ENCODE measurements at places on chromosomes 3 and 15.

DNA sequence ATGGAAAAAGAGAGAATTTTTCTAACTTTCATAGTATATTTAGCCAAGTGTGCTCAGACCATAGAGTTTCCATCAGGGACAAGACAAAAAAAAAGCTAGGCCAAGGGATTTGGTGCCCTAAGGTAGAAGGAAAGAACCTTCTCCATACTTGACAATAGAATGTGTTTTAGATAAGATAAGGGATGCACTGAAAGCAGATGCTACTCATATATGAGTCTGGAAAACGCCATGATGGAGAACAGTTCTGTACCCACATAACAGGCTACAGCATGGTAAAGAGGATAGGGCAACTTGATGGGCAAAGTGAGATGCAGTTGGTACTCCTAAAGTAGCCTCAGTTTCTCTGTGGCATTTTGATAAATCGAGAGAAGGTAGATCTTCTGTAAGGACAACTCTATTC is 216.4 kb upstream of the NECTIN3 start:
- DNase-seq, result no peak

- DNase-seq, result no peak
Measured at GRCh38 chr3:194905696-194906095, 220.0 kb downstream of the FAM43A start.

DNA sequence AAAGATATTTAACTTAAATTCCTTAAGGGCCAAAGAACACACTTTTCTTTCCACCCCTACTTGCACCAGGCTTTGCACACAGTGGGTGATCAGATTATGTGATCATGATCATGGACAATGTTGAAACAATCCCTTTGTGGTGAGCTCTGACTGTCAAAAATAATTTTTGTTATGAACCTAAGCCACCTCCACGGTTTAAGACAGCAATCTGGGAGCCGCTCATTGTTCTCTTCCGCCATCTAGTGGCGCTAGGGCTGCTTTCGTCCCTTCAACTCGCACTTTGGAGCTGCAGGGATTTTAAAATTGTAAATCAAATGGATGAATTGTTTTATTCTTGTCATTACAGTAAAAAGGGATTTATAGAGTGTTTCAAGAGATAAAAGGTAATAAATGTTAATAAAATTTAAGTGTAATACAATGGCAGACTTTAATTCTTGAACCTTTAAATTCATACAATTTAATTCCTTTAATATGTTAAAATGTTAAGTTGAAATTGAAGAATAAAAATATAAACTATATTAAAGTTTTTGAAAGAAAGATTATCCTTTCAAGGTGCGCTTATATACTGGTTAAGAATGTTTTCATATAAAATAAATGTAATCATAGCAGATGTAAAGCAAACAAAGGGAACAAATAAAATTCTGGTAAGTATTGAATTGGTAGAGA is 45.3 kb upstream of the ARL6 start:
- DNase-seq, result peak; percentile 30

GRCh38 chr3:42489937-42490227 is 12.6 kb upstream of the VIPR1 start:
- no peak for DNase-seq

DNA sequence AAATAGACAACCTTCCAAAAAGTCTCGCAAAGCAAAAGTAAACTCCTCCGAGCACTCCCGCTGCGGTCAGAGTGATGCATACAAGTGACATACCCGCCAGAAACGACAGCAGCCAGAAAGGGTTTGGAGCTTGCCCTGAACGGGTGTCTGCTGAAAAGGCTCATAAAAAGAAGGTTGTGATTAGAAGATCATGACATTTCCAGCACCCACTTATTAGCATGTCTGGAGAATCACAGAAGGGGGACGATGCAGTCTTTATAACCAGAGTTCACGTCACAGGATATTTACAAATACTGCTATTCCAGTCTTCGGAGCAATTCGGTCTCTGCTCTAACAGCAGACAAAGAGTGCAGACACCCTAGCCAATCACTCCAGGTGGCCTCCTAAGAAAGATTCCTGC is 59.1 kb upstream of the FRMD4B start:
- DNase-seq, result no peak

GRCh38 chr3:189317911-189318310 is 146.1 kb downstream of the TPRG1 start:
- DNase-seq, result no peak
